Panc1 (cell line): ENCODE measurements at places on chromosomes 1 and 21.

DNA sequence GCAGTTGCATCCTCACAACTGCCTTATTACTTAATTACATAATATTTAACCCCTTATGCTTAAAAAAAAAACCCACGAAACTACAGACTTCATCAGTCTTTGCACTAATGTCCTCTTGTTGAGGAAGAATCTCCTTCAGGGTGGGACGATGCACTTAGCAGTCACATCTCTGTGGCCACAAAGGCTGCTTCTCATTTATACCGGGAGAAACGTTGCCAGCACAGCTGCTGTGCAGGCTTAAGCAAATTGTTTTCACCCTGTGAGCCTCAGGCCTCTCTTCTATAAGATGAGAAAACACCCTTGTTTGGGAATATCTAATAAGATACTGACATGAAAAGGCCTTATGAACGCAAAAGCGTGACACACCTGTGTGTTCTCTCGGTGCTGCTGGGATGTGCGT lies 2.9 kb upstream of the OBSCN start:
- no peak for DNase-seq
- H3K4me1 ChIP-seq: peaks cover 9% of the 10 kb centered on the region; the same call in 1 of the 2 replicates
- no peak overlapping the region for H3K4me3 ChIP-seq
- no peaks in the 10 kb centered on the region for H3K27me3 ChIP-seq

GRCh38 chr1:240312872-240313271 lies 221.2 kb downstream of the FMN2 start:
- H3K27ac ChIP-seq: no peak overlapping the region
- H3K4me1 ChIP-seq: no peaks in the 10 kb centered on the region
- H3K4me3 ChIP-seq: no peak overlapping the region
- no peaks in the 10 kb centered on the region for H3K36me3 ChIP-seq
- no peaks in the 10 kb centered on the region for H3K27me3 ChIP-seq

GRCh38 chr1:173056365-173056764 lies 5.6 kb upstream of the TNFSF18 start:
- no peak overlapping the region for H3K27ac ChIP-seq
- H3K4me3 ChIP-seq: no peak overlapping the region
- H3K4me1 ChIP-seq: no peaks in the 10 kb centered on the region
- no peaks in the 10 kb centered on the region for H3K36me3 ChIP-seq

GRCh38 chr1:236938760-236939159 lies 65.5 kb downstream of the MT1HL1 start:
- H3K27me3 ChIP-seq: 0 out of 2 replicates have a peak, but pooled peaks cover 2% of the 10 kb centered on the region
- no peak for DNase-seq
- no peaks in the 10 kb centered on the region for H3K4me1 ChIP-seq
- H3K4me3 ChIP-seq: no peak overlapping the region

DNA sequence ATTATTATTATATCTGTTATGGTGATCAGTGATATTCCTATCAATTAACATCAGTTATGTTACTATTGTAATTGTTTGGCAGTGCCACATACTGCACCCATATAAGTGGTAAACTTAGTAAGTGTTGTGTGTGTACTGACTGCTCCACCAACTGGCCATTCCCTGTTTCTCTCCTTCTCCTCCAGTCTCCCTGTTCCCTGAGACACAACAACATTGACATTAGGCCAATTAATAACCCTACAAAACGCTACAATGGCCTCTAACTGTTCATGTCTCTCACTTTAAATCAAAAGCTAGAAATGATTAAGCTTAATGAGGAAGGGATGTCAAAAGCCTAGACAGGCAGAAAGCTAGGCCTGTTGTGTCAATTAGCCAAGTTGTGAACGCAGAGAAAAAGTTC lies 6.6 kb upstream of the THRAP3 start:
- no peak overlapping the region; the same call in 1 of the 2 replicates for H3K27ac ChIP-seq
- no peaks in the 10 kb centered on the region for H3K4me1 ChIP-seq
- no peaks in the 10 kb centered on the region for H3K36me3 ChIP-seq
